ENCODE measurements at places on chromosomes 11 and 22. TPM values are rescaled to one million over a fixed set of nuclear protein-coding genes. Genes with fewer than 3 reads are reported as not detected.

DNA sequence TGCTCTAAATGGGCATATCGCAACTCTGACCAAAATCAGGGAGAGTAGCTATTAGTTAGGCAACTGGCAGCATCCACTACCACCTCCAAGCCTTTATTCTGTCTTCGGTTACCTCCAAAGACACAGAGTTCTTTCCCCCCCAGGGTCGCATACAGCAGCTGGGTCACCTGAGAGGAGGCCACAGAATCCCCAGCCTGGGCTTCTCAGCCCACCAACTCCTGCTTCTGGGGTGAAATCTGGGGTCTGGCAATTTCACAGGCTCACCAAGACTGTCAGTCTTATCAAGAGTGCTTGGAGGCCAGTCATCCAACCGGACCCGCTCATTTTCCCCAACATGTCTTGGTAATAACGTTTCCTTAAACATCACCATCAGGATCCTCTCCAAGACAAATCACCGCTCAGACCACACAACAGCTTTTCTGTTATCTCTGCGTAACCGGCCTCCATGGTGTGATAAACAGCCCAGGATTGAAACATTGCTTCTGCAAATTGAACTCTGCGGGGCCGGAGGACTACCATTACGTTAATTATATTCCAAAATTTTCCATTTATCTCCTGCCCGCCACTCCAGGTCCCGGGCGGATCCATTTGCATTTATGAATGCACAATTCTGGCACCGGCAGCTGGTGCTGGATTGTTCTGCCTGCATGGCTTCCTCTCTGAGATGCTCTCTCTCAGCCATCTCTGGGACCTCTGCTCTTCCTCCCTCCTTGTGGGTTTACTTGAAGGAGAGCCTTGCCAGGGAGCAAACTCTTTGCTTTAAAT, 35.6 kb downstream of the RTL6 start:
- no peak for DNase-seq

DNA sequence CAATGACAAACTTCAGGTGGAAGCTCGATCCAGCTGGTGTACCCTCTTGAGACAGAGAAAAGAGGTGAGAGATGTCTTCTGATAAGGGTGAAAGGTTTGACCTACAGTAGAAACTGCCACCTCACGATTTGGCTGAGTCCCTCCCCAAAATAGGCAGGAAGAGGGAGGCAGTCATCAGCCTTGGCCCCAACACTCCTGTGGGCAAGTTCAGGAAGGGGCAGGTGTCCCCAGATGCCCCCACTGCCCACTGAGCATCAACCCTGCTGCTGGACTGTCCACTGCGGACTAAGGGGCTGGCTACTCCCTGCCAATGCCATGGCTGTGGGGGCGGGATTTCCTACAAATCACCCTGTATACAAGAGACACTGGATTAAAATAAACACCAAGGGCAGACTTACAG, 441.4 kb downstream of the BUD13 start:
- no peak for DNase-seq

- DNase-seq: no peak
Observed at GRCh38 chr11:103953797-103954486, 82.5 kb upstream of the DDI1 start.

- no peak for DNase-seq
Observed at GRCh38 chr11:117793583-117793982, 3.4 kb downstream of the DSCAML1 start.

DNA sequence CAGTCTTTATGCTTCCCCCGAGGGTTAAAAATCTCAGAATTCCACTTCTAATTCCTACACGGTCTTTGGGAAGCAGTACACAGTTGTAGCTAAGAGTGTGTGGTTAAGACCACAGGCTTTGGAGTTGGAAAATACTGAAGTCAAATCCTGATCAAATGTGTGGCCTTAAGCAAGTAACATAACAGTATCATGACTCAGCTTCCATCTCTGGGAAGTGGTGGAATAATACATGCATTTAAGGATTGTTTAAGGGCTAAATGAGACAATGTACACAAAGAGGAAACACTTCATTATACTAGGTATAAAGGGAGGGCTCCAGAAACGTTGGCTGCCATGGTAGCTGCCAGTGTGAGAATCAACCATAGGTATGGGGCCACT, 71.5 kb downstream of the FAT3 start:
- no peak for DNase-seq

GRCh38 chr11:117273550-117274289, 17.4 kb upstream of the BACE1-AS start:
- no peak for DNase-seq

CALCA gene
- total RNA-seq: not detected

Data from skin of body (tissue), 3 donors.